ENCODE measurements at places on chromosomes 13 and 19.

- no peak for DNase-seq
Observed at GRCh38 chr13:75153834-75154233, 328.1 kb downstream of the TBC1D4 start.

DNA sequence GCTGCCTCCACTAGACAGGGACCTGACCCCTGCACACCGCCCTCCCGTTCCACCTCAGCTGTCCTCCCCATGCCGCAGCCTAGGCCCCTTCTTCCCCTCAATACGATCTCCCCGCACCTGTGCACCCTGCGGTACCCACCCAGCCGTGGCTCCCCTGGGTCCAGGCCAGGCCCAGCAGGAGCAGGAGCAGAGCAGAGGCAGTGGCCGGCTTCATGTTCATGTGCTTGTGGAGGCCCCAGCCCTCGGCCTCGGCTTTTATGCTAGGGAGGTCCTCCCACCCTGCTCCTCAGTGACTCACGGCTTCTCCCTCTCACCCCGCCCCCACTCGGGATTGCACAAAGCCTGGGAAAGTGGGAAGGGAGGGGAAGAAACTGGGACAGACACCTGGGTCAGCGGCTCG is 11.4 kb upstream of the KRTDAP start:
- no peak for DNase-seq

DNA sequence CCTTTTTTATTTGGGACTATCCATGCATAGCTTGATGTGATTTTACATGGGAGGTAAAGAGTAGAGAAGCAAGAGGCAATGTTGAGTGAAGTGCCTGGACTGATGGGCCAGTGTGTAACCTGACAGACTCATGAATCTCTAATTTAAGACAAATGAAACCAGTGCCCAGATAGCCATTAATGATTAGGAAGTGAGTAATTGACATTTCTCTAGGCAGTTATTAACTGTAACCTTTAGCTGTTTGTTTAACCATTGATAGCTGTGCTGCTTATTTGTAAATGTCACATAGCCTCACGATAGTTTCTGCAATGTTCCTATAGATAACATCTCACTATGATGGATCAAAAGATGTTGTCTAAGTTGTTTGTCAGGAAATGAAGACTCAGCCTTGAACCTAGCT is 1047.5 kb upstream of the SPRY2 start:
- no peak for DNase-seq

DNA sequence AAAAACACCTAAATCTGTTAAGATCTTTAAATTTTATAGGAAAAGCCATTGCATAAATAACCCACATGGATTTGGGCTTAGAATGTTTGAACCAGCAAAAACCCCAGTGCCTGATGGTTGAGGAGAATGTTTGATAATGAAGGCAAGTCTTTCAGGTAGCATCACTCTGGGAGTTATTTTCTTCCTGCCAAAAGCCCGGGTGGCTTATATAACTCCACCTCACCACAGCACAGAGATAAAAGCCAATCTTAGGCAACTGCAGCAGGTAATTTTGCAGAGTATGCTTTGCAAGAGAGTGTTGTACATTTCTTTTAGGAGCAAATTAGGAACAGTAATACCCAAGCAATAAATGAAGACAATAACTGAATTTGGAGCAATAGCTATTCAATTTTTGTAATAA is 7.8 kb upstream of the WASF3 start:
- no peak for DNase-seq

DNA sequence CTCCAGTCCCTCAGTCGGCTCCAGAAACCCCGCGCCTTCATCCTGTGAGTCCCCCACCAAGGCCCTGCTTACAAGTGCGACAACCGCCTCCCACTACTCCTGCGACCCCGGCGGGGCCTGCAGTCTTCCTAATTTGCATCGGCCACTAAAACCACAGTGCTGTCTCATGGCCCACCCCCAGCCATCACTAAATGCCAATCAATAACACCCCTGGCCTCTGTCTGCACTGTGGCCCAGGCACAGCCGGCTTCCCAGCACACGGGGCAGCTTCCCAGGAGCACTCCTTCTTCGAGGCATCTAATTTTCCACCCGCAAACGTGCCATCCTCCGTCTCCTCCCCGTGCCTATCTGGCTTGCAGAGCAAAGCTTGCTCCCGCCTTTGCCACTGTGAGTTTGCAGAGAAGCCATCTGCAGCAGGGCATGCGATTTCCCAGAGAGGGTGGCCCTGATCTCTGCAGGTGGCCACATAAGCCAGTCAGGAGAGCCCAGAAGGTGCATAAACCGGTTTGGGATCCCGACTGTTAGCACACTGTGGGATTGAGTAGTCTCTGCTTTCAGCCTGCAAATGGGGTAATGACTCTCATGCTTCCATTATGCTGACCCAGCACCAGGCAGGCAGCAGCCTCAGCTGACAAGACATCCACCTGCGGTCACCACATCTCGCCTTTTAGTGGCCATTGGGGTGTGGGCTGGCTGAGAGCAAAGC is 34.0 kb upstream of the USE1 start:
- no peak for DNase-seq

Data from CD4-positive, alpha-beta T cell (primary cell).